ENCODE measurements at places on chromosomes 7 and 10.

DNA sequence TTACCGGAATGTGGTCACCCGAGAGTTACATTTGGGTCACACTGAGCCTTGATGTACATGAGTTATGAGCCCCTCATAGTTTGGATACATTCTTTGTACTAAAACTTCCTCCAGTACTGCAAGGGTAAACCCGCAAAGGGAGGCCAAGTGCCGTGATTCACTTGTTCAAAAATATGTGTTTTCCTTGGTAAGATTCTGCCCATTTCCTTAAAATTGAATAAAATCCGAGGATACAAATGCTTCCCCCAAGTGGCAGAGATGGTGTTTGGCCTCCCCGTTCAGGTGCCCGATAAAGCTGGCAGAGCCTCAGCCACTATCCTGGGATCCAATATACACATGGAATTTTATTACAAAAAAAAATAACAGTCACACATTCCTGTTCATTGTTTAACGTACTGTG, 268.3 kb downstream of the DIP2C start:
- no peak for DNase-seq

DNA sequence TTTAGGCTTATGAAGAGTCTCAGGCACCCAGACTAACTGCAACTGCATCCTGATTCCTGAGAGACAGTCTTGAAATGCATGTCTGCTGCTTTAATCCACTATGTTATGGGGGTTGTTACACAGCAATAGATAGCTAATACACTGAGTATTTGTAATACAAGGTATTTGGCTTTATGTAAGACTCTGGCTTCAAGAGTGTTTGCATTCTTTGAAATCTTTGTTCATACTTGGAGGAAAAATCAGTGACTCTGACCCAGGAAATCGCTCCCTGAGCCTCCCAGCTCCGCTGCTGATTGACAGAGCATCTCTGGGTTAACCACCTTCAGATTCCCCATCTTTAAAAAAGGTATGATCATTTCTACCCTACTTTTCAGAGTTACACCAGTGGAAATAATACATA, 133.9 kb downstream of the MTPAP start:
- DNase-seq = no peak

GRCh38 chr7:114932991-114933390, 11.1 kb downstream of the MDFIC start:
- DNase-seq = no peak

DNA sequence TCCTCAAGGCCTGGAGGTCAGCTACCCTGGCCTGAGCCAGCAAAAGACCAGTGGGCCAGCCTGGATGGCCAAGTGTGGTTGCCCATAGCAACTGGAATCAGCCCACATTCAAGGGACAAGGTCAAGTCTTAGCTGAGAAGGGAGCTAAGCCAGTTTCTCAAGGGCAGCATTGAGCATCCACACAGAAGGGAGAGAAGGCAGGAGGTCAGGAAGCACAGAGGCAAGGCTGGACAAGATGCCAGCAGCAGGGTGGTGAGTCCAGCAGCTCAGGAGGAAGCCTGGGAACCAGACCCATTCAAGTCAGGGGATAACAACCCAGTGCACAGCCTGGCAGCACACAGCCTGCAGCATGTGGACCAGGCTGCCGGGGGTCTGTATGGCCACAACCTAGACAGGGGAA, 54.0 kb upstream of the ZMIZ1 start:
- no peak for DNase-seq

GRCh38 chr10:17239345-17240085, 11.5 kb downstream of the VIM start:
- DNase-seq = no peak

DNA sequence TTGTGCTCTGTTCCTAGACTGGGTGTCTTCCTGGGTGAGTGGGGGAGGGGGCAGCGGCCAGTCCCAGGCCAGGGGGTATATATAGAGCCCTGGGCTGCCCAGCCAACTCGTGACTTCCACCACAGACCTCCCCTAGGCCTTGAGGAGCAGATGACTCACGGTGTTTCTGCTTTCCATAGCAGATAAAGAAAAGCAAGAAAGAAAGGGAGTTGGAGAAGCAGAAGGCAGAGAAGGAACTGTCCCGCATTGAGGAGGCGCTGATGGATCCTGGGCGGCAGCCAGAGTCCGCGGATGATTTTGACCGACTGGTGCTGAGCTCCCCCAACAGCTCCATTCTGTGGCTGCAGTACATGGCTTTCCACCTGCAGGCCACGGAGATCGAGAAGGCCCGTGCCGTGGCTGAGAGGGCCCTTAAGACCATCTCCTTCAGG, 10.1 kb downstream of the CALHM2 start:
- DNase-seq = no peak

DNA sequence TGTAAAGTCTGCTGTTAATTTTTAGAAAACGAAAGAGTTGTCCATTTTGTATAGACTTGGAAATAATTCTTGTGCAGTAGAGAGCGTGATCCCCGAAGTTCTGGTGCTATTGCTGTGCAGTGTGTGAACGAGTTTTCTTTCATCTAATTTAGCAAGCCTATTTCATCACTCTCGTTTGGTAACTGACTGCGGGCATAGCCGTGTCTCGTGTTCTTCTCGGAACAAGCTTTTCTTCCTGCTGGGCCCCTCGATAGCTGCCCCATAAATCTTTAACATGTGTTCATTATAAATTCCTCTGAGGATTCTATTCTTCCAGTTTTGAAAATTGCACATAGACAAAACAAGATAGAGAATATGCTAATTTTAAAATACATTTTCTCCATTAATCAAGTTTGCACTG, 622.0 kb upstream of the PFKP start:
- no peak for DNase-seq

DNA sequence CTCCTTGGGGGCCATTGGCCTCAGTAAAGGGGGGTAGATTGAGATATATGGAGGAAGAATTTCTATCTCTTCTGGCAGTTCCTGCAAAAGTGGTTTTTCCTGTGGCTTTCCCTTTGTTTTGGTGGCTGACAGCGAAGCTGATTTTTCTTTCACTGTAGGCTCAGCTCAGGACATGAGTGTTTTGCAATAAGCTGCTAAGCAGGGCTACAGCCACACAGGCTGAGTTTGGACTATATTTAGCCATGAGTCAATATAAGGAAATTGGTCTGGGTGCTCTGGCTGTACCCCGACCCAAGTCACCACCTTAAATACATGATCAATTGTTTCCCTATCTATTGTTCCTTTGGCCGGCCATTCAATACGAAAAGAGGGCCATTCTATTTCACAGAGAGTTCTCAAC, 212.7 kb upstream of the KCND2 start:
- DNase-seq = no peak

GRCh38 chr10:4051641-4052151, 266.7 kb upstream of the KLF6 start:
- no peak for DNase-seq

DNA sequence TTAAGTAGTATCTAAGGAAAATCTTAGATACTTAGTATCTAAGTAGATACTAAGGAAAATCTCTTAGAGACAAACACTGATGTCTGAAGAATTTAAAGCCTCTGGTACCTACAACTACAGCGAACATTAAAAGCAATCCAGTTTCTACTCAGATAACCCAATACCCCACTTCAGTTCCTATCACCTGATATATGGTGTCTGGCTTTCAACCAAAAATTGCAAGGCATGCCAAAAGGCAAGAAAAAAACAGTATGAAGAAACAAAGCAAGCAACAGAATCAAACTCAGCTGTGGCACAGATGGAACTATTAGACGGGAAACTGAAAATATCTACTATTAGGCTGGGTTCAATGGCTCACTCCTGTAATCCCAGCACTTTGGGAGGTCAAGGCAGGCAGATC, 31.1 kb downstream of the ARHGAP12 start:
- no peak for DNase-seq

DNA sequence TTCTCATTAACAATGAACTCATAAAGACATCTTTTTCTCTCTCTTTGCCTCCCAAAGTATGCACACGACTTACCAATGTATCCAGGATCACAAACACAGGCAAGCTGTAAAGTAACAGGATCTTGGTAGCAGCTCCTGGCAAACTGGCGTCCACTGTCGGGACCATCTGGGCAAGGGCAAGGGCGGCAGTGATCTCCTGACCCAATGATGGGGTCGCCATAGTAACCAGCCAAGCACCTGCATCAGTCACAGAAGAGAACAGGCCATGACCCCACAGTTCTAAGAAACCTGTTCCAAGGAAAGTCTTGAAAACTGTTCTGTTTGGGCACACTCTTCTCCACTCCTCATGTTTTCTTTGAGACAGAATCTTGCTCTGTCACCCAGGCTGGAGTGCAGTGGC, 47.6 kb downstream of the LAMB1 start:
- no peak for DNase-seq

DNA sequence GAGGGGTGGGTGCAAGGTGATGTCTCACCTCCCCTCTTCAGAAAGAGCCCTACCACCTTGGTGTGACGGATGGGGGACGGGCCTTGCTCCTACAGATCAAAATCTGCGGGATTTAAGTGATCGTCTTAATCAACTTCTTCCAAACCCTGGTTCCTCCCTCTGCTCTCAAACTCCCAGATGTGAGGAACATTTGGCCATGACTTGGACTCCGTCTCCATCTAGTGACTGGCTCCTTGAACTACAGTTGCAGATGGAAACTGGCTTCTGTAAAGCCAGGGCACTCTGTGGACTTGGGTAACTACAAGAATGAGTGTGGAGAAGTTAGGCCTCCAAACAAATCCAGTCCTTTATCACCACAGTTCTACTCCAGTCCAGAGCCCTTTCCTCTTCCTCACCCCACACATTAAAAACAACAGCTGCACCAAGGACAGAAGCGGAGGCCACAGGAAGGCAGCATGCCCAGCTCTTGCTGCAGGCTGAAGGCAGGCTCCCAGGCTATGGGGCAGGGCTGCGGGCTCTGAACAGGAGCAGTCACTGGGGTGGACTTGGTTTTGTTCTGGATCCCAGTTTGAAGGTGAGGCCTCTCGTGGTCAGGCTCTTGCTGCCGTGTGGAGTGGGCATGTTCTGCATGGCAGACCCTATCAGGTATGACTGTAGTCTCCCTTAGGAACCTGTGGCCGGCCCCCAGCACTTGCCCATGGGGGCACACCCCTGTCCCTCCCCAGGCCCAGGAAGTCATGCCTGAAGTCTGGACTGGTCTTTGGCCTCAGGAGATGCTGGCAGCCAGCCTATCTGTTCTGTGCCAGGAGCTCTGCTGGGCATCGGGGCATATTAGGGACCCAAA, 79.4 kb downstream of the VWC2 start:
- DNase-seq = peak; percentile 33

DNA sequence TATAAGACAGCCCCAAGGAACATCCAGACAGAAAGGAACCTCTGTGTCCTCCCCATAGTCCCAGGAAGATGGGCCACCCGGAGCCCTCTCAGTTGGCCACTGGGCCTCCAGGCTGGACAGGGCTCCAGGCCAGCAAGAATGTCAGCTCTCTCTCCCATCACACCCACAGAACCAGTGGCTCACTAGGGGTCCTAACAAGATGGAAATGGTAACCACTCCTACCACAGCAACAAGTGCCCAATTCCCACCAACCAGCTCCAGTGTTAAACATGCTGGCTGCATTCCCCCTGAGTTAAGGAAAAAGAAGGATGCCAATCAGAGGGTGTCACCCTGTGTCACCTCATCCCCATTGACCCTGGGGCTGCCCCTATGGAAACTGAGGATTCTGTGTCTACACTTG, 333.0 kb downstream of the GRID1 start:
- DNase-seq = no peak

- no peak for DNase-seq
Observed at GRCh38 chr10:74738985-74739567, 87.3 kb upstream of the KAT6B start.

- no peak for DNase-seq
Observed at GRCh38 chr10:72445851-72446250, 91.1 kb upstream of the DNAJB12 start.

DNA sequence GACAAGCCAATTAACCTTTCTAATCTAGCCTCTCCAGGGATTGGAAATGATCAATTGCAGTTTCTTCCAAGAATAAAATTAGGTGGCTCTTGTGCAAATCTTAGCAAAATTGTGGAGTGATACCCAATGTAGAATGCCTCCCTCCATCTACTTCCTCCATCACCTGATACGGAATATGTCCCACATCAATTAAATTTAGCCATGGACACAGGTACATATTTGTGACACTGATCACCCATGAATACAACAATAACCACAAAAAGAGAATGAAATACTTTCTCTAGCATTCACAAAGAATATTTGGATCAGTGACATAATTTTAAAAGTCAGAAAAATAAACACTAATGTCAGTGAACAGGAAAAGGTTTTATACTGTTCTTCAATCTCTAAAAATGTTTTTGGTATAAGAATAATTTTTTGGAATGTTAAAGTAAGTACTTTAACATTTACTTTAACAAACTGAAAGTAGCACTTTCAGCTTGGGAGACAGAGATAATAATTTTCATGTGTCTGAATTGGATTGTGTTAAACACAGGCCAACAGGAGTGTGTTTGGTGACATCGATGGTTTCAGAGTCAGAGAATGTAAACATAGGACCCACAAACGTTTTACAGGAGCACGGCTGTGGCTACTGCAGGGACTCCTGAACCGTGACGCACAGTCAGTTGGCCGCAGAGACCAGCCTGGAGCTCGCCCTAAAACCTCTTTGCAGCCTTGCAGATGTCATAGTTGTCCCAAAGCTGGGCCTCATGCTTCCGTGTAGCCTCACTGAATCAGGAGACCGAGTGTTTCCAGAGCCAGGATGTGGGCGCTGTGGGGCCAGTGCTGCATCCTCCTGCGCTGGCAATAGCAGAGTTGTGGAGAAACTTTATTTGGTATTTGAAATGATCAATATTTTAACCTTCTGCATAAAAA, 7.2 kb downstream of the RBM20 start:
- DNase-seq = peak; percentile 58

GRCh38 chr7:47531584-47532492, 50.1 kb downstream of the TNS3 start:
- DNase-seq = no peak

DNA sequence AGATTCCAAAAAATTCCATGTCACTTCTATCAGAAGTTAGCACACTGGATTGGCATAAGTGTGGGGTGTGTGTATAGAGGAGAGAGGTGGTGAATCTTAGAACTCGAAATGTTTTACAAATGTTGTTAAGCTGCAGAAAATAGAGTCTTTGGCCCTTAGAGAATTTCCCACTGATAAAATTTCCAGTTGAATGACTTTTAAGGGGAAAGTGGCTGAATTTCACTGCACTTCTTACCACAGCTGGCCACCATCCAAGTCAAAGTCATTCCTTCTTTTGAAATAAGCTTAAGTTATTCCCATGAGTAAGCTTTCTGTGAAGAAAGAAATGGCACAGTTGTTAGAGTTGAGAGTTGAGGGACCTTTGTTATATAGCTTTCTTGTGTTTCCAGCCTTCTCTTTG, 13.9 kb downstream of the VCL start:
- peak; percentile 79 for DNase-seq

DNA sequence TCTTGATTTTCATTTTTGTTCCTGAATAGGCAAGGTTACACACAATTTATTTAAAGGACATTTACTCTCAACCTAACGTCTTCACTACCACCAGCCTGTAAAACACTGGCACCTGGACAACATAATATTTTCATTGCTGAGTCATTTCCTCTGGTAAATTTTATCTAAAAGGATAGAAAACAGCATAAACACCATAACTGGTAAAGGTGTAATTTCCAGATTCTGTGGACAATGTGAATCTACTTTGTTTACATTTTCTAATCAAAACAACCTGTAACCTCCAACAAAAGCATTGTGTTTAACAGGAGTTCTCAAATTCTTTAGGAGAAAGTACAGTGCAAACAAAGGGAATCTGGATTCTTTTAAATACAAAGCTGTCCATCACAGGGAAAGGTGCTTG, 472.0 kb upstream of the AKR1E2 start:
- no peak for DNase-seq
